Left colon (tissue), 2 donors: ENCODE measurements at places on chromosomes 16 and 17.

GRCh38 chr17:17684906-17685774 lies 3.9 kb downstream of the RAI1 start:
- no peak for DNase-seq

- DNase-seq, result no peak
Observed at GRCh38 chr16:972316-973002, 1.7 kb upstream of the LMF1 start.

DNA sequence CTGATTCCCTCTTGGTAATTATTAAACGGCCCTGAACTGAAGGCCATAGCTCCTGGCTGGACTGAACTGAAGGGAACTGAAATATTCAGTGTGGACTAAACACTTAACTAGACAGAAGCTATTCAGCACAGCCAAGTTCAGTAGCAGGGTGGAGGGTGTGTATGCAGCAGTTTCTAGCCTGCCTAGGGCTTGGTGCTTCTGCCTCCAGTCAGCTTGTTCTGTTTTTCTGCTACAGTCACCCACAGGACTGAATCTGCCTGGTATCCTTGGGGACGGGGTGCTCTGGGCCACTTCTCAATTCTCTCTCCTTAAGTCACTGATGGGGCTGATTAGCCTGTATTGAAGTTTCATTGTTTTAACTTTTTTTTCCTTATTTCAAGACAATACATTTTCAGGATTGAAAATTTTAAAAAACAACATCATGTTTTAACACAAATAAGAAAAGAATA lies 77.1 kb downstream of the WWP2 start:
- no peak for DNase-seq

DNA sequence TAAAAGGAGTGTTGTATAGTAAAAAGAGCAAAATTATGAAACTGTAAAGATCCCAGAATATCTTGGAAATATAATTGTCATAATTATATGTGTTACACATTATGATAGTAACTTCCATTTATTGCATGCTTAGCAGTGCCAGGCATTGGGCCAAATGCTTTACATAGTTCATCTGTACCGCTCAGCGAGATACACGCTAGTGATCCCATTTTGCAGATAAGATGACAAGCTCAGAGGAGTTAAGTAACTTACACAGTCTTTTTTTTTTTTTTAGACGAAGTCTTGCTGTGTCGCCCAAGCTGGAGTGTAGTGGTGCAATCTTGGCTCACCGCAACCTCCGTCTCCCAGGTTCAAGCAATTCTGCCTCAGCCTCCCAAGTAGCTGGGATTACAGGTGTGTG lies 6.8 kb upstream of the EZH1 start:
- DNase-seq, result no peak

DNA sequence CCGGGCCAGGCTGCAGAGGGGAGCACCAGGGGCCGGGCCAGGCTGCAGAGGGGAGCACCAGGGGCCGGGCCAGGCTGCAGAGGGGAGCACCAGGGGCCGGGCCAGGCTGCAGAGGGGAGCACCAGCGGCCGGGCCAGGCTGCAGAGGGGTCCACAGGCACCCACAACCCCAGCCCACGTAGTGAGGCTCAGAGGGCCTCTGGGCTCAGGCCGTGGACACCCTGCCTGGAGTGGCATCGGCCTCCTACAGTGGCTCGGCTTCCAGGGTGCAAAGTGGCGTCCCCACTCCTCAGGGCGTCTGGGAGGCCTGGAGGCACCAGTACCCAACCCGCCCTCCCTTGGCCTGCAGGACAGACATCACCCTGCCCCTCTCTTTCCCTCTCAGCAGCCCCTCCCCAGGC lies 9.6 kb downstream of the DOC2B start:
- no peak for DNase-seq

DNA sequence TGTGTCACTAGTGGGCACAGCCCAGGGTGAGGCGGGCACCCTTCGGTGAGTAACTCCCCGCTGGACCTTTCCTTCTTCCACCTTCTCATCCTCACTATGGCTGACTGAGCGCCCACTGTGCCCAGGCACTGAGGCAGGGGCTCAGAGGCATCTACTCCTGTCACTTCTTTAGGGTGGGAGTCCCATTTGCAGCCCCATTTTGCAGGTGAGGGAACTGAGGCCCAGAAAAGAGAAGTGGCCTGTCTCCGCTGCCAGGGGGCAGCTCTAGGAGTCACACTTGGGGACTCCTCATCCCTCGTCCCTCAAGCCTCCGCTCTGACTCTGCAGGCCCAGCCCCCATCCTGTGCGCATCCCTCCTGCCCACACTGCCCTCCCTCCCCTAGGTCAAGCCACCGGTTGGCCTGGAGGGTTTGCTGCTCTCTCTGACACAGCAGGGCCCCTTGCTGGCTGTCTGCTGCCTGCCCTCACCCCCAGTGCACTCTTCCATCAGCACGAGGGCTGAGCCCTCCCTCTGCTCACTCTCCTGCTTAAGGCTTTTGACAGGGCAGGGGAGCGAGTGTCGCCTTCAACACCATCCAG lies 62.4 kb downstream of the CNGB1 start:
- no peak for DNase-seq

GRCh38 chr17:30225919-30226553 lies 9.5 kb downstream of the SLC6A4 start:
- DNase-seq, result no peak

- DNase-seq, result no peak
Observed at GRCh38 chr17:77580531-77581270, 377.8 kb upstream of the TNRC6C start.

DNA sequence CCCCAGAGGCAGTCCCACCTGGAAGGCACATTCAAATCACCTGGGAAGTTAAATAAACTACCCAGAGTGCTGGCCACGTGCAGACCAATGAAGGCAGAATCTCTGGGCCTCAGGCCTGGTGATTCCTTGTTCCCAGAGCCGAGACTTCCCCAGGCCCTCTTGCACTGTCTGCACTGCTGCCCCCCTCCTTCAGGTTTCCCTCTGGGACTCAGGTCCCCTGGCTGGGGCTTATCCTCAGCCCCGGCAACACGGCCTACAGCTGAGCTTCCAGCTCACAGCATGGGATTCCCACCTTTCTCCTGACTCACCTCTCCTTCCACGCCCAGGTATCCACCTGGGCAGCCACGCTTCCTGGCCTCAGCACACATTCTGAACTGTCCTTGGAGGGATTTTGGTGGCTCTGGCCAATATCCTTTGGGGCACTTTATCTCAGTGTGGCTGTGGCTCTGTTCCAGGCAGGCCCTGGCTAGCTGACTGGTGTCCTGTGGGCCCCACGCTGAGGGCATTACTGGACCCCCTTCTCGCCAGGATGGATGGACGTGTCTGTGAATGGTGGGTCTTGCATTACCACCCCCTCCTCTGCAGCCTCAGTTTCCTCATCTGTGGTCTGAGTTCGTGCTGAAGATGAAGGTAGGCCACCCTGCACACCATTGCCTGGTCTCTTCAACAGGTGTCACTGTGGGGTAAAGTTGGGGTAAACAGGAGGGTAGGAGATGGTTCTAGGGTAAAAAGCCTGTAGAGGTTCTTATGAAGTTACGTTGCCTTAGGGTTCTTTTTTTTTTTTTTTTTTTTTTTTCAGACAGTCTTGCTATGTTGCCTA lies 165.7 kb downstream of the IRF8 start:
- DNase-seq, result peak; percentile 11

DNA sequence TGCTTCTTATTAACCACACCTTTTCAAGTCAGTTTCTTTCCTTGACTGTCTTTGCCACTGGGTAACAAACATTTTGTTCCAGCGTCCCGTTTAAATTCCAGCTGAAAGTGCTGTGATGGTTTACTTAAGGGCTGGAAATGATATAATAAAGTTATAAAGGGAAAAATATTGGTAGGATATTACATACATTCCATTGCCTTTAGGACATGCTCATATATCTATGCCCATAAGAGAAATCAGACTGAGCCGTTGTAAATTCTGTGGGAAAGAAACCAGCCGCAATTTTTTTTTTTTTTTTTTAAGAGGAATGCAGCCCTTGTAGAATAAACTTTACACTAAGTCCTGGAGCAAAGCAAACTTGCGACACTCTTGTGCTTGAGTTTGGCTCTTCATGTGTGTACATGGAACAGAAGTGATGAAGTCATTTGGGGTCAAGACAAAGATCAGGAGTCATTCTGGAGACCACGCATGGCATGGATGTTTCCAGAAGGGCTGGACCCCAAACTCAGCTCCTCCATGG lies 210.9 kb downstream of the XYLT1 start:
- DNase-seq, result no peak

- no peak for DNase-seq
Observed at GRCh38 chr17:66126231-66126630, 65.7 kb downstream of the CEP112 start.

DNA sequence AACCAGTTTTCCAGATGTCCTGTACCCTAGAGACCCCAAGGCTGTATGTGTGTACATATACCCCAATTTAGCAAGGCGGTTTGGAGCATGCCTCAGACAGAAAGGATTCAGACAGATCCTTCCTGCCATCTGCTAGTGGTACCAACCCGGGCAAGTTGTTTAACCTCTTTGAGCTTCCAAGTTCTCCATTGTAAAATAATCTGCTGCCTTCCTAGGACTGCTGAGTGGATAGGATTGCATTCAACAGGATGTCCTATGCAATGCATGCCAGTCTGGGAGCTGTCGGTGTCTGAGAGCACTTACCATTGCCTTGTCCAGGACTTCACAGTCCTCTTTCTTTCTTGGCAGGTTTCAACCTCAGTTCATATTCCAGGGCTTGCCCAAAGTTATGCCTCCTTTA lies 1.9 kb downstream of the CDH13 start:
- no peak for DNase-seq

GRCh38 chr17:80596760-80597608 lies 52.3 kb downstream of the RPTOR start:
- DNase-seq, result no peak

DNA sequence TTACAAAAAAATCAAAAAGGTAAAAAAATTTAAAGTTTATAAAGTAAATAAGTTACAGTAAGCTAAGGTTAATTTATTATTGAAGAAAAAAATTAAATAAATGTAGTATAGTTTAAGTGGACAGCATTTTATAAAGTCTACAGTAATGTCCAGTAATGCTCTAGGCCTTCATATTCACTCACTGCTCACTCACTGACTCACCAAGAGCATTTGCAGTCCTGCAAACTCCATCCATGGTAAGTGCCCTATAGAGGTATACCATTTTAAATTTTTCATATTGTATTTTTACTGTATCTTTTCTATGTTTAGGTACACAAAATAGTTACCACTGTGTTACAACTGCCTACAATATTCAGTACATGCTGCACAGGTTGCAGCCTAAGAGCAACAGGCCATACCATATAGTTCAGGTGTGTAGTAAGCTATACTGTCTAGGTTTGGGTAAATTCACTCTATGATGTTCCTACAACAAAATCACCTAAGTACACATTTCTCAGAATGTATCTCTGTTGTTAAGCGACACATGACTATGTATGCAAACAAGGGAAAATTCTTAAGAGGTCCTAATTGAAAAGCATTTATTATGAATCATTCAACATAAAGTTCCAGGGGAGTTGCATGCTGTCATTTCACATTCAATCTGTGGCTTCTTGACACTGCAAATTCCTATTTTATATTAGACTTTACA lies 92.3 kb downstream of the SPAG9 start:
- no peak for DNase-seq

- DNase-seq, result no peak
Observed at GRCh38 chr17:62787366-62787765, 20.7 kb downstream of the MARCHF10 start.

GRCh38 chr17:42618442-42619150 lies 9.1 kb downstream of the TUBG1 start:
- peak; percentile 51 for DNase-seq

DNA sequence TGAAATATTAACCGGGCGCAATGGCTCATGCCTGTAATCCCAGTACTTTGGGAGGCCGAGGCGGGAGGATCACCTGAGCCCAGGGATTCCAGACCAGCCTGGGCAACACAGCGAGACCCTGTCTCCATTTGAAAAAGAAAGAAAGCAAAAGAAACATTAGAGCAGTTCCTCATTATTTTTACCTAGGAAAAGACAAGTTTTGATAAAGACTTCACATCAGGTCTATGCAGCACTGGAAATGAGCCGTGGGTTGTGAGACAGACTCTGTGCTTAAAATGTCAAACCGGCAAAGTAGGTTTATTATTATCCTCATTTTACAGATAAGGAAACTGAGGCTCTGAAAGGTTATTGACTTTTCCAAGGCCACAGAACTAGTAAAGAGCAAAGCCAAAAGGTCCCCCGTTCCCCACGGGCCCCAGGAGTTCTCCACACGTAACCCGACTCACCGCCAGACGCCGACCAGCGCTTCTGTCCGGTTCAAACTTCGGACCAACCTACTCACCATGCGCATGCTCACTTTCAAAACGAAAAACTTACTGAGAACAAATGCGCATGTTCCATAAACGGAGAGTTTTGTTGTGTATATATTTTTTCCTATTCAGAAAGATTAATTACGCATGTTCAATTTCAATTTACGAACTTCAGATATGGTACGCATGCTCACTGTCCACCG lies 356 bp downstream of the TUBD1 start:
- no peak for DNase-seq

DNA sequence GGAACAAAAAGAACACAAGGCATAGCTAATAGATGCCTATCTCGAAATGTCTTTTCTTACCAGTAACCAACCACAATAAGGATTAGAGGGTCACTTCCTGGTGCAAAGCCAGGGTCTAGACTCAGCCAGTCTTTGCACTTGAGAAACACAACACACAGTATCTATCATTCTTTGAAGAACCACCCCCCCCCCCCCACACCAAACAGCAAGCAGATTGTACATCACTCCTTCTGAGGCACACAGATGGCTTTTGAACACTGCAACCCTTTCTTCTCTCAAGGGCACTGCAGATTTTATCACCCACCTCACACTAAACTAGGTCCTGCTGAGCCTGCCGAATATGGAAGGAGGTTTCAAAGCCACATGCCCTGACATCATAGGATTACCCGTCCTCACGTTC lies 145.6 kb downstream of the AATF start:
- no peak for DNase-seq

DNA sequence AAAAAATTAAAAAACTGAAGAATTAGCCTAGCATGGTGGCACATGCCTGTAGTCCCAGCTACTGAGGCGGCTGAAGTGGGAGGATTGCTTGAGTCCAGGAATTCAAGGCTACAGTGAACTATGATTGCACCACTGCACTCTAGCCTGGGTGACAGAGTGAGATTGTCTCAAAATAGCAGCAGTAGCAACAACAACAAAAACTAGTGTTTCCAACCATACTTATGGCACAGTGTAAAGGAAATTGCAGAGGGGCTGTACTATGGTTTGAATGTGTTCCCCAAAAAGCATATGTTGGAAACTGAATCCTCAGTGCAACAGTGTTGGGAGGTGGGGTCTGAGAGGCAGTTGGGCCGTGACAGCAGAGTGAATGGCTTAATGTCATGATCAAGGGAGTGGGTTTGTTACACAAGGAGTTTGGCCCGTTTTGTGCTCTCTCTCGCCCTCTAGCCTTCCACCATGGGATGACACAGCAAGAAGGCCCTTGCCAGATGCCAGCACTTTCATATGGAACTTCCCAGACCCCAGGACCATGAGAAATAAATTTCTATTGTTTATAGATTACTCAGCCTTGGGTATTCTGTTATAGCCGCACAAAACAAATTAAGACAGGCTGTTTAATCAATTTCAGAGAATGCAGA lies 70.0 kb downstream of the PGS1 start:
- no peak for DNase-seq

- DNase-seq, result no peak
Observed at GRCh38 chr17:32828822-32829221, 48.1 kb downstream of the MYO1D start.
